ENCODE measurements at places on chromosomes 2 and 18.

- no peak for DNase-seq
Measured at GRCh38 chr2:24317491-24317920, 42.8 kb downstream of the ITSN2 start.

DNA sequence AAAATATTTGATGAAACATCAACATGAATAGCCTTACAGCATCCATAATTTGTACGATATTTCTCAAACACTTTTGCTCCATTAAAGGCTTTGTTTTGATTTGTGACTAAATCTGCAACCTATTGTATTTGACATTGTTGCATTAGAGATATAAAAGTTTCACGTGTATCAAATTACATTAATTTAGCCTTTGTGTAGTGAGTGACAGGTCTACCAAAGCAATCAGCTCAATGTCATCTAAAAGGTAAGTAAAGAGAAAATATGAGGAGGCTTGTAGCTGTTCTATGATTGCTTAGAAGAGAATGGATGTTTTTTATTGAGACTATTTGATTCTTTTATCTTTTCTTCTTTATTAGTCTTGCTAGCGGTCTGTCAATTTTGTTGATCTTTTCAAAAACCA, 430.2 kb downstream of the GALR1 start:
- no peak for DNase-seq

GRCh38 chr18:12369211-12369610, 7.8 kb downstream of the AFG3L2 start:
- no peak for DNase-seq

DNA sequence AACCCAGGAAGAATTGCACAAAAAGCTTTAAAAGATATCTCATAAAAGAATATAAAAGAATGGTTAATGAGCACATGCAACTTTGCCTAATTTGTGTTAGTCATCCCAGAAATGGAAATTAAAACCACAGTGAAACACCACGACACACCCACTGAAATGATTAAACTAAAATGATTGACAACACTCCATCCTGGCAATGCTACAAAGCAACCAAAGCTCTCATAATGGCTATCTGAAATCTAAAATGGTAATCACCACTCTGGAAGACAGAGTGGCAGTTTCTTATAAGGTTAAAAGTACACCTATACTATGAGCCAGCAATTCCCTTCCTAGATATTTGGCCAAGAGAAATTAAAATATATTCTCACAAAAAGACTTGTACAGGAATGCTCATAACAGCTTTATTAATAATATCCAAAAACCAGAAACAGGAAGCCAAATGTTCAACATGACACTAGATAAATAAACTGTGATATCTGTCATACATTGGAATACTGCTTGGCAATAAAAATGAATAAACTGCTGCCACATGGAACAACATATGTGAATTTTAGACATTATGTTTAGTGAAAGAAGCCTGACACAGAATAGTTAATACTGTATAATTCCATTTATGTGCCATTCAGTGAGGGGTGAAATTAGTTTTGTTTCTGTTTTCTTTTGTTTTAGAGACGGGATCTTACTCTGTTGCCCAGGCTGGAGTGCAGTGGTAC, 105.3 kb upstream of the BCL2L11 start:
- DNase-seq: no peak

GRCh38 chr2:3745920-3746319, 42.5 kb downstream of the DCDC2C start:
- no peak for DNase-seq

- no peak for DNase-seq
Measured at GRCh38 chr18:8662560-8663255, 42.6 kb upstream of the MTCL1 start.

DNA sequence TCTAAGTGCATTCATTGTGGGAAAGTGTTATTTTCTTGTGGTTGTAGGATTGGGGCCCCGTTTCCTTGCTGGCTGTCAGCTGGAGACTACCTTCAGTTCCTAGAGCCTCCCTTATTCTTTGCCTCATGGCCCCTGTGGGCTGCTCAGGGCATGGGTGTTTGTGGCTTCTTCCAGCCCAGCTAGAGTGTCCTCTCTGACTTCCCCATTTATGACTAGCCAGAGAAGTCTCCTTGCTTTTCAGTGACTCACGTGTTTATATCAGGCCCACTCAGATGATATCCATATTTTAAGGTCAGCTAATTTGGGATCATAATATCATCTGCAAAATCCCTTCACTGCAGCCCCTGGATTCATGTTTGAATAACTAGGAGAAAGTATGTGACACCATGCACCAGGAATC, 62.8 kb downstream of the DTNA start:
- no peak for DNase-seq

GRCh38 chr2:64085936-64086335, 58.3 kb downstream of the PELI1 start:
- DNase-seq: no peak

DNA sequence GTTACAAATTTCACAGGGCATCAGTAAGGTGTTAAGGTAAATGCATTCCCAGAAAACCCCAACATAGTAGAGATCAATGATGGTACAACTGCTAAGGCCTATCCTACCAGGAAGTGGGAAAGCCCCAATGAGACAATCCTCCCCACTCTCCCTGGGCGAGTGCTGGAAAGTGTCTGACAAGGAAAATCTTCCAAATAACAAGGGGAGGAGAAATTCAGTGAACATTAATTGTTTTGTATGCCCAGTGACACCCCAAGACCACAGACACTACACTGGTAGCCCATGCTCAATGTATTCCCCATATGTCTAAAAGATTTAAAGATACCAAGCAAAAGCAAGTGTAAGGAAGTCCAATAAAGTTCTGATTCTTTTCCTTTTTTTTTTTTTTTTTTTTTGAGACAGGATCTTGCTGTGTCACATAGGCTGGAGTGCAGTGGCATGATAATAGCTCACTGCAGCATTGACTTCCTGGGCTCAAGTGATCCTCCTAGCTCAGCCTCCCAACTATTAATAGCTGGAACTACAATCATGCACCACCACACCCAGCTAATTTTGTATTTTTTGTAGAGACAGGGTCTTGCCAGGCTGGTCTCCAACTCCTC, 24.7 kb downstream of the B4GALT6 start:
- DNase-seq: no peak

GRCh38 chr2:47272031-47272864, 117.1 kb upstream of the STPG4 start:
- DNase-seq: peak; percentile 16

DNA sequence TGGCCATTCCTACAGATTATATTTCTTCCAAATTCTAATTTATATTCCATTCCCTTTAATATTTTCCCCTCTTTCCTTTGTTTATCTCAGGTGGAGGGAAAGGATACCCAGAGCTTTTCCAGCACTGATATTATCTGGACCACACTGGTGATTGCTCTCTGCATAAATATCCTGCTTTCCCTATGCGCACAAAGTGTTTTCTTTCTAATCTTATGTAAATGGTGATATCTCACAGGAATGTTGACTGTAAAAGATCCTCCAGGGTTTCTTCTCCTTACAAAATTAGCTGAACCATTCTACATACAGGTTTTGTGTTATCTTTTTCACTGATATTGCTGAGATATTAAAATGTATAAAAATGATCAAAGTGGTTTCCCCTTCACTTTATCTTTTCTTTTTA, 59.1 kb upstream of the GALNT13 start:
- DNase-seq: no peak

GRCh38 chr18:13756261-13756660, 29.8 kb downstream of the RNMT start:
- DNase-seq: no peak

DNA sequence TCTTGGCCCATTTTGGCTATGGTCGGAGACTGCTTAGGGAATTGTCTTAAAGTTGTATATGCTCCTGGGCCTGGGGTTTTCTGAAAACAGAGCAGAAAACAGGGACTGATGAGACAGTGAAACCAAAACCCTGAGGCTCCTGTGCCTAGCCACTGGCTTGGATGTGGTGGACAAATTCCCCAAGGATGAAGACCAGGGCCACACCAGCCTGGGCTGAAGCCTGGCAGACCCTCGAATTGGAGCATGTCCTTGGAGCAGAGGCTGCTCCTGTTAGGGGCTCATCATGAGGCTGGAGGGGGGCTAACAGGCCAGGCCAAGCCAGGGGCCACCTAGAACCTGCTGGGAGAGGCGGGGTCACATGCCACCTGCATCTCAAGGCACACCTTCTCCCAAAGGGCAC, 68.1 kb downstream of the STPG4 start:
- no peak for DNase-seq

- no peak for DNase-seq
Measured at GRCh38 chr2:125684256-125684655, 971.7 kb upstream of the GYPC start.

DNA sequence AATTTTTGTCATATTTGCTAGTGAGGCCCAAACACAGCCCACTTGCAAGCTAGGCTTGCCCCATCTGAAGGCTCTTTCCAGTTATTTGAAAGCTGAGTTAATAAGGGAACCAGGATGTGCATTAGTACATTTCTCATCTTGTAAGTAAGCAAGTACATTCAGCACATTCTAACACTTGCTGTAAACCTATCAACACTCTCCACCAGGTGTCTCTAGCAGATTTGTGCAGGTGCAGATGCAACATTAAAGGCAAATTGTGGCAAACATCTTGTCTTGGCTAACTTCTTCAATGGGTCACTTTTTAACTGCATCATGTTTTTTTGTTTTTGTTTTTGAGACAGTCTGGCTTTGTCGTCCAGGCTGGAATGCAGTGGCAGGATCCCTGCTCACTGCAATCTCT, 25.3 kb upstream of the MFSD6 start:
- DNase-seq: no peak

Measured in NCI-H1930 (cell line).